Stimulated activated CD4-positive, alpha-beta T cell treated with anti-CD3 and anti-CD28 coated beads, Interleukin-1b, Interleukin-23, amount 100 ng/mL, for 1 hour (primary cell): ENCODE measurements at places on chromosomes 16 and 17.

DNA sequence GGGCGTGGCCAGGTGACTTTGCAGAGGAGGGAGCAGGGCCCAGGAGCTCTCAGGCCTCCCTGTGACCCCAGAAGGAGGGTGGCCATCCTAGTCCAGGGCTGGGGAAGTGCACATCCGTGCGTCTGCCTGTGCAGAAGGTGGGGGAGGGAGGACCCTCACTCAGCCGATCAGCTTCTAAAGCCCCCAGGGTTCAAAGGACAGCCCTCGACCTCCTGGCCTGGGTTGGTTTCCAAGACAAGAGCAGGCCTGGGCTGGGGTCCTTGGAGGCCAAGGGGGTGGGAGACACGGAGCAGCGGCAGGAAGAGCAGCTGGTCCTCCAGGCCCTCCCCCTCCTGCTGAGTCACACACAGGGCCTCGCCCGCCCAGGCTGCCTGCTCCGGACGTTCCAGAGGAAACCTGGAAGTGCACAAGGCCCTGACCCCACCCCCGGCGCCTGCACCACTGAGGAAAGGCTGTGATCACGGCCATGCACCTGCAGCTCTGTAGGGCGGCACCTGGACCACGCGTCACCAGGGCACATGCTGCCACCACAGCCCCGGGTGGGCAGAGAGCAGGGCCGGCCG lies 67.1 kb upstream of the ZNF469 start:
- no peak for DNase-seq

- DNase-seq = no peak
Observed at GRCh38 chr16:27346819-27347218, 33.0 kb downstream of the IL4R start.

GRCh38 chr17:57309479-57309878 lies 53.2 kb downstream of the MSI2 start:
- no peak for DNase-seq

DNA sequence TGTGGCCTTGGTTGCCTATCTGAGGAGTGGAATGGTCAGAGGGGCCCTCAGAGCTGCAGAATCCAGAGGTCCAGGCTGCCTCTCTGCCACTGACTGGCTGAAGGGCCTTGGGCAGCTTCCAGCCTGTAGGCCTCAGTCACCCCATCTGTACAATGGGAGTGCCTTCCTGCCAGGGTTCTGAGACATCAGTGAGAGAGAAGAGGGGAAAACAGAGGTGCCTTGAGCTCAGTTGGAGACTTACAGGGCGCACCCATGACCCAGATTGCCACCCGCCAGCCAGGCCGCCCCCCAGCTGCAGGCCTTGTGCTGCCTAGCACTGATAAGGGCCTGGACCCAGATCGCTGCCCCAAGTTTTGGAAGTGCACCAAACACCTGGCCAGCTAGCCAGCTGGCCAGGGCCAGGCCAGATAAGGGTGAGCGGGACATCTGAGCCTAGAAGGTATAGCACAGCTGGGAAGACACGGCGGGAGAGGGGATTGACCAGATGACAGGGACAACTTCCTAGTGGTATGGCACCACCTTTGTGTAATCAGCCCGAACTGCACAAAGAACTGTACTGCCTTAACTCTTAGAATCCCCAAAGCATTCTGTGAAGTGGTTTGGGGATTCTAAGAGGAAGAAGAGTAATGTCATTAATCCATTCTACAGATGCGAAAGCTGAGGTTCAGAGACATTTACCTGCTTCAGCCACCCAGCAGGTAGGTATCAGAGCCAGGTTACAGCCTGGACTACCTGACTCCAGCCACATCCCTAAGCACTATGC lies 1.4 kb downstream of the SLC4A1 start:
- no peak for DNase-seq

DNA sequence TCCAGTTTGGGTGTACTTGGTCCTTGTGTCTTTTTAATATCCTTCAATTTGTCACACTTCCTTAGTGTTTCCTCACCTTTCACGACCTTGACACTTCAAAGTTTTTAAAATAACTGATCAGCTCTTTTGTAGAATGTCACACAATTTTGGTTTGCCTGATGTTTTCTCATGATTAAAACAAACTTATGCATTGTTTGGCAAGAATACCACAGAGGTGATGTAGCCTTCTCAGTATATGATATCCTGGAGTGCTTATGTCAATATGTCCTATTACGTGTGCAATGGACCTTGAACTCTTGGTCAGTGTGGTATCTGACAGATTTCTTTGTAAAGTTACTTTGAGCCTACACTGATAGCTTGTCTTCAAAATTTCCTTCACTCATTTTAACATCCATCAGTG lies 297.4 kb downstream of the CNTNAP4 start:
- no peak for DNase-seq

DNA sequence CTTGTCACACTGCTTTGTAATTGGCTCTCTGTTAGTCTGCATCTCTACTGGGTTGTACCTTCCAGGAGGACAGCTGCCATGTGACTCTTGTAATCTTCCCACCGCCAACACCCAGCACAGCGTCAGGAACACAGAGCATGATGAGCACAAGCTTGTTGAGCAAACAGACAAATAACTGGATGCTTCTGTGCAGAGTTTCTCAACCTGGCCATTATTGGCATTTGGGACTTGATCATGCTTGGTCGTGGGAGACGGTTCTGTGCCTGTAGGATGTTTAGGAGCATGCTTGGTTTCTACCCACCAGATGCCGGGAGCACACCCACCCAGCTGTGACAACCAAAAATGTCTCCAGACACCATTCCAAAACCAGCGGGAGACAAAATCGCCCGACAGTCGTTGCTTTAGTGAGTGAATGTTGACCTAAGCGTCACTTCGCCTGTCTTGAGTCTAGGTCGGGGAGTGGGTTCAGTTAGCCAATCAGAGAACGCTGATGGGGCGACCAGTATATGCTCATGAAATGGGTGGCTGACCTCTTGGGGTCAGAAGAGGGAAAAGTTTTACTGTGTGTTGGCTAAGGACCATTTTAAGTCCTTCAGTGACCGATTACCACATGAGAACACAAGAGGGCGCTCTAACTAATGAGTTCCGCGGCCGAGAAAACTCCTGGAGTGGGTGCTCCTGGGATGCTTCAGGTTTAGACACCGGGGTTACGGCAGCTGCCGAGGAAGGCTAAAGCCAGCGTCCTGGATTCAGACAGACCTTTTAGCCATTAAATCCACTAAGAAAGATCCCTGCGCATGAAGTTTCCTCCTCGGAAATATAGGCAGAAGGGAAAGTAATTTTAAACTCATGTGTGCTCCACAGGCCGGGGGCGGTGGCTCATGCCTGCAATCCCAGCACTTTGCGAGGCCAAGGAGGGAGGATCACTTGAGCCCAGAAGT lies 57.8 kb upstream of the TEX2 start:
- peak; percentile 15 for DNase-seq
